ENCODE measurements at places on chromosomes 2 and 18.

DNA sequence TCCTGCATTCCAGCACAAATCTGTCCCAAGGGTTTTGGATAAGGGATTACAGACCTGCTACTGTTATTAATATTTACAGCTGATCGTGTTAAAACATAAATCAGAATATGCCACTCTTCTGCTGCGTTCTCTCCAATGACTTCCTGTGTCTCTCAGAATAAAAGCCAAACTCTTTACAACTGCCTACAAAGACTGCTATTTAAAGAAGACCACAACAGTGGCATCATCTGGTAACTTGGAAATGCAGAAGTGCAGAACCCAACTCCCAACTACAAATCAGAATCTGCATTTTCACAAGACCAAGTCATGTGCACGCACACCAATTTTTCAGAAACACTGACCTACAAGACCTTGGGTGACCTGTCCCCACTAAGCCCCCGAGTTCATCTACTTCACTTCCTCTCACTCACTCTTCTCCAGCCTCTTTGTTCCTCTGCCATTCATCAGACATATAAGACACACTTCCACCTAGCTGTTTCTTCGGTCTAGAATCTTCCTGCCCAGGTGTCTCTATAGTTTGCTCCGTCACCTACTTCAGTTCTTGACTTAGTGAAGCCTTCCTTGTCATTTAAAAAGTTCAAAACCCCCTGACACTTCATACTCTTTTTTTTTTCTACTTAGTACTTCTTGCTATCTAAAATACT lies 36.0 kb downstream of the CHN1 start:
- no peak for DNase-seq

DNA sequence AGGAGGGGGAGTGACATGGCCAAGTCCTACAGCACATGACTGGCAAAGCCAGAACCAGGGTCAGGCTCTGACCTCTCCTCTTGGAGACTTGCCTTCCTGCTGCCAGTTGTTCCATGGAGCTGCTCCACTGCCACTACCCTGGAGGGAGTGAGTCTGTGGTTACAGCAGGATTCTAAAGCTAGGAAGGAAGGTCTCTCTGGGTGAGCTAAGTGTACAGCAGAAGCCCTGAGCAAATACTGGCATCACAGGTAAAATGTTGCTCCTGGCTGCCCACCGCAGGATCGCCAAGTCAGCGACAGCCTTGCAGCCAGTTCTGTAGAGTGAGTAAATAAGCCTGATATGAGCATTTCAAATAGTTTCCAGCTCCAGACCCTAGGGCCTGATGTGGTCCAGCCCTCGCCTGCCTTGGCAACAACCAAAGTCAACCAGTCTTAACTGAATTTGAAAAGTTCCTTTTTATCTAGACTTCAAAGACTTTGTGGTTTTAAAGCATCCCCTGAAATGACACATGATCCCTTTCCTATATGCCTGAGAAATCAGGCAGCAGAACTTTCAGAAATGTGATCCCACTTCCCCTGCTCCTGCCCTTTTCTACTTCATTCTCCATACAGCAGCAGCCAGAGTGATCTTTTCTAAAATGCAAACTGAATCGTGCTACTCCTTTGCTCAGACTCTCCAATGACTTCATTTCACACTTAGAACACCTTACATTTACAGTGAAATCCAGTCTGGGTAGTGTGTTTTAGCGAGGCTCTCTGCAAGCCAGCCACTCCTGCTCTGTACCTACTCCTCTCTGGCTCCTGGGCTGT lies 114.3 kb downstream of the MGAT5 start:
- DNase-seq = peak; percentile 85

GRCh38 chr18:47881752-47882455 lies 48.6 kb downstream of the SMAD2 start:
- peak; percentile 89 for DNase-seq

GRCh38 chr2:108073415-108074072 lies 87.2 kb downstream of the SLC5A7 start:
- no peak for DNase-seq

DNA sequence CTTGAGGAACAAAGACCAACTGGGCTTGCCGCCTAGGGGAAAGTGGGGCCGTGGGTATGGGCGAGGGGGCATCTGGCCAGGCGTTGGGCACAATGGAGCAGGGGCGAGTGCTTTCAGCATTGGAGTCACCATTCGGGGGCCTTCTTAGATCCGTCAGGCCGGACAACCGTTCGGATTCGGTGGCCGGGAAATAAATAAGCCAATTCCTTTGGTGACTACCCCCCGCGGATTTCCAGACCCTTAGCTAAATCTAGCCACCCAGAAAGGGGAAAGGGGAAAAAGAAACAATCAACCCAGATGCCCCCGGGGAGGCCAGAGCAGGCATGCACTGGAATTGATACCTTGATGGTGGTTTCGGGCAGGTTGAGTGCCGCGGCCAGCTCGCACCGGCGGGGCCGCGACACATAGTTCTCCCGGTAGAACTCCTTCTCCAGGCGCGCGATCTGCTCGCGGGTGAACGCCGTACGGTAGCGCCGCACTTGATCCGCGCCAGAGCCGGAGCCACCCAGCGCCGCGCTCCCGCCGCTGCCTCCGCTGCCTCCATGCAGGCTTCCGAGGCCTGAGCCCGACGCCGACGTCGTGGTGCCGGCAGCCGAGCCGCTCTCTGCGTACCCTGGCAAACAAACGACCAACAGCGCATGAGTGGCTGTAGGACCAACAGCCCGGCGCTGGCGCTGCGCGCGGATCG lies 1.8 kb downstream of the EVX2 start:
- no peak for DNase-seq

DNA sequence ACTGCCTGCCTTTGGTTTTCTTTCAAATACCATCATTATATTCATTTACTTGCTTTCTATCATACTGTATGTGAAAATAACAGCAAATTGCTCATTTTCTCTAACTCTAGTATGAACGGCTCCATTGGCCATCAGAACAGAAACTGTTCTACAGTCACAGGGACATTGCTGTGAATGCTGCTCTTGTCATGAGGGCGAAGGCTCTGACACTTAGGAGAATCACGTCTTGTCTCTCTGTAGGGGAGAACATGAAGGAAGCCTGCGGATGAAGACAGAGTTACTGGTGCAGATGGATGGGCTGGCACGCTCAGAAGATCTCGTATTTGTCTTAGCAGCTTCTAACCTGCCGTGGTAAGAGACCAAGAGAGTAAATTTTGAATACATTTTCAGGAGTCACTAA lies 41.7 kb upstream of the ELOA2 start:
- DNase-seq = no peak

- peak; percentile 64 for DNase-seq
Measured at GRCh38 chr2:144358979-144359541, 160.9 kb downstream of the ZEB2 start.

- no peak for DNase-seq
Measured at GRCh38 chr2:106841886-106842645, 43.9 kb downstream of the ST6GAL2 start.

DNA sequence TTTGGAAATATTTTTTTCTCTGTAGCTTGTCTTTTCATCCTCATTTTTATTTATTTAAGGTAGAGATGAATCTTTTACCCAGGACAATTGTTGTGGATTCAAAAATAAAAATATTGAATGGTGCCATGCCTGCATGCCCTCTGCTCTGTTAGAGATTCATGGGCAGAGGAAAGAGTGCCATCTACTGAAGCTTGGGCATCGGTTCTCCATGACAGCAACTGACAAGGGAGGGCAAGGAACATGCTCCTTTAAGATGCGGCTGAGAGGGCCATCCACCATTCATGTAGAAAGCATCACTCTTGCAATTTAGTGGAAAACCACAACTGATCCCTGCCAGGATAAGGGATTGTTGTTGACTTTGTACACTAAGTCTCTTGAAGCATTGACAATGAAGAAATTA lies 79.9 kb downstream of the PARD3B start:
- peak; percentile 46 for DNase-seq

DNA sequence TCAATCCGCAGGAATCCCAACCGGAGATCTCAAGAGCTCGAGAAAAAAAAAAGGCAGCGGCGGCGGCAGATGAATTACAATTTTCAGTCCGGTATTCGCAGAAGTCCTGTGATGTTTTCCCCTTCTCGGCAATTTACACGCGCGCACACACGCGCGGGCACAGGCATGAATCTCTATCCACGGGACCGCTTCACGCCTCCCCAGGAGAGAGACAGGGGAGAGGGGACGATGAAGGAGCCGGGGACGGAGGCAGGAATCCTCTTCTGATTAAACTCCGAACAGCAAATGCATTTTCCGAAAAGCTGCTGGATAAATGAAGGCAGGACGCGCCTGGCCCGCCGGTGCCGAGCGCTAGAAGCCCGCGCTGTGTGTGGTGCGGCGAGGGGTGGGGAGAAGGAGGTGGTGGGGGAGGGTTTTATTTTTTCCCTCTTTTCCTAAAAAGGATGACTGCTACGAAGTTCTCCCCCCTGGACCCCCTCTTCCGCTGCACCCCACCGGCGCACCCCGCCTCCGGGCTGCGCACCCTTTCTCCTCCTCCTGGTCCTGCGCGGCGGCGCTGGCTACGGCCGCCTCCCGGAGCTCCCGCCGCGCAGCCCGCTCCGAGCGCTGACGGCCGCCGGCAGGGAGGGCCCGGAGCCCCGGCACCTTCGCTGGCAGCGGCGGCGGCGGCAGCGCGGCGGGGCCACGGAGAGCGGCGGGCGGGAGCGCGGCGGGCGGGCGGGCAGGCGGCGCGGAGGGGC lies at the start of gene BCL2:
TSS of gene BCL2 (minus strand) at position 387 of the 740 bp plus-strand sequence.
- DNase-seq = peak; percentile 72

DNA sequence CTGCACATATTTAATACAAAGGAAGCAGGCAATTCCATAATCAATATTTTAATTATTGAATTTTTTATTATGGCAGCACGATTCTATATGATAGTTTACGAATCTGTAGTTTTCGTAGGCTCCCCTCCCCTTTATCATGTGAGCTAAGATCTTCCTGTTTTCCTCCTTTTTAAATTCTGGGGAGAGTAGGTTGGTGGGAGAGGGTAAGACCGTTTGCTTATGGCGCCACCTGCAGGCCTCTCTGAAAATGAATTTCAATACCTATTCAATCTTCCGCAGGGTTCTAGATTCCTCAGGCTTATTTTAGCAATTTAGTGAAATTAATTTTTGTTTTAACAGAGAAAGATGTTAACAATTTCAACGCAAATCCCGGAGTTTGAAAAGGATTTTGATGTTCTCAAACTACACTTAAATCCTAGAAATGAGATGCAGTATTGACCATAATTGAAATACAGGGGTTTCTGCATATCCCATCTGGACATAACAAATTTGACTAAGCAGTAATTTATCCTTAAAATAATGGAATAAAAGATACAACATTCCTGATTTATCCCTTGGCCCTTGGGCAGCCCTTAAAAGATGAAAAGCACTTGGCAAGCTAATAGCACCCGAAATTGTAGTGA lies 12.8 kb upstream of the GBX2 start:
- DNase-seq = peak; percentile 83

- DNase-seq = no peak
Measured at GRCh38 chr2:96970910-96971309, 15.5 kb downstream of the FAM178B start.

DNA sequence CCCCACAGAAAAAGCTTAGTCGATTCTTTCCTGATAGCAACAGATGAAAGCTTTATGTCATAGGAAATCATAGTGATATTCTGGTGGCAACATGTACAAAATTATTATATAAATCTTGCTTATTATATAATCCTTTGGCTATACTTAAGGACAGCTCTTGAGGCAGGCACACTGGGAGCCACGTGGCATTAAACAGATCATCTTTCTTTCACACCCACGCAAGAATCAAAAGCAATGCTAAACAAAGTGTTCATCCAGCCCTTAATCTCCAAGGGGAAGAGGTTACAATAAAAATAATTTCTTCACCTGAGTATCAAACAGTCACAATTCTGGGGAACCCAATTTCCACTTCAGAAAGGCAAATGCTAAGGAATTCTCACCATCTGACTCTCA lies 57.8 kb downstream of the CYB5A start:
- no peak for DNase-seq

GRCh38 chr2:211216221-211216620 lies 659.8 kb downstream of the CPS1 start:
- DNase-seq = peak; percentile 23

DNA sequence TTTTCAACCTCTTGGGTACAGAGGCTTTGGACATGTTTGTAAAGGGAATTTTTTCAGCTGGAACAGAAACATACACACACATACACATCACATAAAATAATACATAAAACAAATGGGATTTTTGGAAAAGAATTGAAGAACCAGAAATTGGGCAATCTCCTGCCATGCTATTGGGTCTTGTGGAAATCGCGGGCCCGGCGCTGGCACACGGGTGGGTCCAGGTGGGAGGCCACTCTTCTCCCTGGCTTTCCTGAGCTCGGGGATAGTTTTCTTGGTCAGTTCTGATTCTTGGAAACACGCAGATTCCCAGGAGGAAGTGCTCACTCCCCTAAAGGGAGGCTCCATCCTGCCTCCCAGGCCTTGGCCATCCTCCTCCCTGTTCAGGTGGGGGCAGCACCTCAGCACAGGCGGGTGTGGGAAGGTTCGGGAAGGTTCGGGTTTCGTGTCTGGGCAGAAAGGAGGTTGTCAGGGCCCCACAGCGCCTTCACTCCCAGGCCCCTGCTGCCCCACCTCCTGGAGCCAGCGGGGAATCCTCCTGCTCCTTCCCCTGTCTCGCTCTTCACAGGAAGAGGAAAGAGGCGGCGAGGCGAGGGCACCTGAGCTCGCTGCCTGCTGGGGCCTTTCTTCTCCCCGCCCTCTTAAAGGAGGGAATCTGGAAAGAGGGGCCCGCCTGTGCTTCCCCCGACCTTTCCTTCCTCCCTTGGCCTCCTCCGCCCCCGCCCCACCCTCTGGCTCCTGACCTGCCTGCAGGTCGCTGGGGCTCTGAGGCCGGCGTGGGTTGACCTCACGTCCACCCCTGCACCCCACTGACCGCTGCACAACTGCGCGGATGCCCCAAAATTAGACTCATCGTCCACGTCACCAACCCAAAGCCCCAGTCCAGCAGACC lies 97.8 kb upstream of the PXDN start:
- DNase-seq = no peak

GRCh38 chr18:13395577-13395976 lies 177.0 kb downstream of the LDLRAD4 start:
- DNase-seq = no peak

DNA sequence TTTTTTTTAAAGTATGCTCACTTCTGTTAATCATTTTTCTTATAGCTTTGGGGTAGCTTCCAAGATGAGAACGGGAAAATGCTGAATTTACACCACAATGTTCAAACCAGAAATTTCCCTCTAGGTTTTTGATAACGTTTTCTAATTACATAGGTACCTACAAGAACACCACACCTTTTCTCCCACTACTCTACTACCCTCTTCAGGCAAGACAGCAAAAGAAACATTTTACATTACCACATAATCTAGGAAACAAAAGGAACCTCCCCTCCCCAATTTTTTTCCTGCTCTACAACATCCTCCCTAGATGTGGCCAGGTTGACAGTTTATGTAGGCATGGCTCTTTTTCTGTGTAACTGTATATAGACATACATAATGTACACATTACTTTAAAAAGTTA lies 32.4 kb downstream of the NDUFAF7 start:
- no peak for DNase-seq

GRCh38 chr2:105325389-105325963 lies 4.1 kb downstream of the TGFBRAP1 start:
- peak; percentile 32 for DNase-seq
